ENCODE measurements at places on chromosomes 6 and 20. TPM values are rescaled to one million over a fixed set of nuclear protein-coding genes. Genes with fewer than 3 reads are reported as not detected.
A peak's percentile ranks its signal among the peaks of the same experiment; 100 is the strongest.

The BPIFA1 gene
- total RNA-seq, result not detected

The C20orf144 gene
- 0.09 TPM for total RNA-seq

- H3K27ac ChIP-seq, result no peak overlapping the region
- H3K4me3 ChIP-seq, result no peak overlapping the region
- no peaks in the 10 kb centered on the region for H3K27me3 ChIP-seq
Observed at GRCh38 chr6:145110109-145110508, 625.2 kb downstream of the EPM2A start.

The GSTA2 gene
- total RNA-seq, result 13.7 TPM

- H3K4me1 ChIP-seq, result no peaks in the 10 kb centered on the region
- no peak for DNase-seq
- H3K4me3 ChIP-seq, result no peak overlapping the region
- H3K27ac ChIP-seq, result no peak overlapping the region
Observed at GRCh38 chr20:61684136-61684535, 381.5 kb downstream of the TAF4 start.

The MAPK13 gene
- total RNA-seq, result 12.7 TPM

- DNase-seq, result no peak
- no peak overlapping the region for H3K27ac ChIP-seq
- H3K4me1 ChIP-seq, result peaks cover 14% of the 10 kb centered on the region
- peaks cover 43% of the 10 kb centered on the region for H3K36me3 ChIP-seq
Observed at GRCh38 chr6:3007571-3007970, 7.9 kb downstream of the NQO2 start.

DNA sequence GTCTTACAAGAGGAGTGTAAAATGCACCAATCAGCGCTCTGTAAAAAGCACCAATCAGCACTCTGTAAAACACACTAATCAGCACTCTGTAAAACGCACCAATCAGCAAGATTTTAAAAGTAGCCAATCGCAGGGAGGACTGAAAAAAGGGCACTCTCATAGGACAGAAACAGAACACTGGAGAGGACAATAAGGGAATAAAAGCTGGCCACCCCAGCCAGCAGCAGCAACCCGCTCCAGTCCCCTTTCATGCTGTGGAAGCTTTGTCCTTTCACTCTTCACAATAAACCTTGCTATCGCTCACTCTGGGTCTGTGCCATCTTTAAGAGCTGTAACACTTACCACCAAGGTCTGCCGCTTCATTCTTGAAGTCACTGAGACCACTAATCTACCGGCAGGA is 1.7 kb upstream of the AIG1 start:
- peak overlapping the region; percentile 88 for H3K27ac ChIP-seq
- peak; percentile 35 for DNase-seq
- H3K4me3 ChIP-seq, result peak overlapping the region; percentile 85
- no peaks in the 10 kb centered on the region for H3K27me3 ChIP-seq

DNA sequence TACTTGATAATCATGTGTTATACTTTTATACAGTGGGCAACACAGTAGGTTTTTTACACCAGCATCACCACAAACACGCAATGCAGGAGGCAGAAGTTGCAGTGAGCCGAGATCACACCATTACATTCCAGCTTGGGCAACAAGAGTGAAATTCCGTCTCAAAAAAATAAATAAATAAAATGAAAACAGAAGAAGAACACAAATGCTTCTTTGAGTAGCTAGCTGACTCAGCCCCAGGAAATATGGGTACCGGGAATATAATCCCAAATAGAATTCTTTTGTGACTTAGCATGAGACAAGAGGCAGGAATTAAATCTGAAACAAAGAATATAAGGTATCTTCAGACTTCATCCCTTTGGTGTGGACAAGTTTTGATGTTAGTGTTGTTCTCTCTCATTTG is 164.2 kb upstream of the ATXN1 start:
- no peak overlapping the region for H3K27ac ChIP-seq
- H3K36me3 ChIP-seq, result no peaks in the 10 kb centered on the region
- no peaks in the 10 kb centered on the region for H3K4me1 ChIP-seq
- DNase-seq, result no peak
- no peak overlapping the region for H3K4me3 ChIP-seq

DNA sequence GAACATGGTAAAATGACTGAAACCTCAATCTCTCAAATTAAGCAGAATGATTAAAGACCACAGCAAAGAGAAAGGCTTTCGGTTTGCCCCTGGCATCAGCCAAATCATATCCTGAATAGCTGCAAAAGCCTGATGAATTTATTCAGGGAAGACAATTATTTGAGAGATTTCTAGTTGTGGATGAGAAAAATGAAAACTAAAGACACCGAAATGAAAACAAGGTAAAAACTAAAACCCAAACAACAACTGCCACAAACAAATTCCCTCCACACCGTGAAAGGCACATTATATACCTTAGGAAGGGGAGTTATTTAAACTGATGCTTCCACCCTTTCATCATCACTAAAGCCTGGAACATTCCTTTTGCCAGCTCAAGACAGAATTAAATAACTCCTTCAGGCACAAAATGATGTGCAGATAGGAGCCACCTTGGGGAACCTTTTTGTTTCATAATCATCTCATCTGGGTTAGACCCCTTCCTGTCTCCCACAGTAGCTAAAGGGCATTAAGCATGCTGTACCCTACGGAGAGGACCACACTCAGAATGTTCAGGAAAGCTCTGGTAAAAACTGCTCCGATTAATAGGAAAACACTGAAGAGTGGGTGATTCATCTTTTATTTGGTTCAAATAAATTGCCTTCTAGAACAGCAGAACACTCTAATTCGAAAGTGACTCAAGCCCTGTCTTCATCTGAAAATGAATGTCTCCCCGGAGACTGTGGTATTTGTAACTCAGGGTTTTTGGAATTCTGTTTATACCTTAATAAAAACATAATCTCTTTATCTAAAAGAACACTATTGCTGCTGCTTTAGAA is 9.1 kb upstream of the ANKRD60 start:
- H3K4me3 ChIP-seq, result no peak overlapping the region
- no peaks in the 10 kb centered on the region for H3K36me3 ChIP-seq
- no peak for DNase-seq
- H3K27me3 ChIP-seq, result no peaks in the 10 kb centered on the region
- H3K4me1 ChIP-seq, result peaks cover 7% of the 10 kb centered on the region
- no peak overlapping the region for H3K27ac ChIP-seq

GRCh38 chr6:137823826-137824555 is 43.1 kb upstream of the TNFAIP3 start:
- H3K4me1 ChIP-seq, result peaks cover 20% of the 10 kb centered on the region
- no peak overlapping the region for H3K4me3 ChIP-seq
- H3K27ac ChIP-seq, result no peak overlapping the region
- H3K36me3 ChIP-seq, result no peaks in the 10 kb centered on the region
